ENCODE measurements at places on chromosomes 3 and 15.

DNA sequence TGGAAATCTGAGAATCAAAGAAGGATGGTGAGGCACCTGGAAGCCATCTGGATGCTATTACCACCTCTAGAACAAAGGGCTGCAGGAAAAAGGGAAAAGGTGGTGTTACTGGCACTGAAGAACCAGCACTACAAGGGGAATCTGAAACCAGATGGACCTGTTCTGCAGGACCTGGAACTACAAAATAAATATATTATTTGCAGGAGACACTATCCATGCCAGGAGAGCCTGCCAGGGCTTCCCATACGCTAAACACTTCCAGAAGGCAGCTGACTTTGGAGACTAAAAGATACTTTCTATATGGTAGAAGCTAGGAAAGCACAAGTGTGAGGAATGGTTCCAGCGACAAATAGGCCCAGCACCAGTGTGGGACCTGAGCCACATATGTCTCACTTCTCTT, 83.4 kb upstream of the POU1F1 start:
- no peak for DNase-seq

- no peak for DNase-seq
Observed at GRCh38 chr3:15771444-15771843, 26.3 kb downstream of the ANKRD28 start.

- DNase-seq: no peak
Observed at GRCh38 chr3:159028706-159029105, 226.9 kb downstream of the MFSD1 start.

DNA sequence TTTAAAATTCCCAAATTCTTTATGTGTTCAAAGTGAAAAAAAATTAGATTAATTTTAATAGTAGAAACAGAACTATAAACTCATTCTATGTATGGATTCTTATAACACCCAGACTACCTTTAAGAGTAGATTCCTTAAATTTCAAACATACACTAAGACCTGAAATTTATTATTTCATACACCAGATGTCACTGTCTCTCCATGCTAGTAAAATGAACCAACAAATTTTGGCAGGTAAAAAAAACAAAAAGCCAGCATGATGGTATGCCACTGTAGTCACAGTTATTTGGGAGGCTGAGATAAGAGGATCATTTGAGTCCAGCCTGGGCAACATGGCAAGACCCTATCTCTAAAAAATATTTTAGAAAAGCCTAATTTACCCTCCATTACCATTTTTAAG, 461.3 kb upstream of the NAALADL2 start:
- DNase-seq: no peak

DNA sequence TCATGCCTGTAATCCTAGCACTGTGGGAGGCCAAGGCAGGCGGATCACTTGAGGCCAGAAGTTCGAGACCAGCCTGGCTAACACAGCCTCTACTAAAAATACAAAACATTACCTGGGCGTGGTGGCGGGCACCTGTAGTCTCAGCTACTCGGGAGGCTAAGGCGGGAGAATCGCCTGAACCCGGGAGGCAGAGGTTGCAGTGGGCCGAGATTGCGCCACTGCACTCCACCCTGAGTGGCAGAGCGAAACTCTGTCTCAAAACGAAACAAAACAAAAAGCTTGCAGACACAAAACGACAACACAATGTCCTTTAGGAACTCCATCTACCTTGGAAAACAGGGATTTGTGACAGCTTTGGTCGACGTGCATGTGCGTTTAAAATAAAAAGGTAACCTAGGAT, 716 bp upstream of the KLHL24 start:
- no peak for DNase-seq

DNA sequence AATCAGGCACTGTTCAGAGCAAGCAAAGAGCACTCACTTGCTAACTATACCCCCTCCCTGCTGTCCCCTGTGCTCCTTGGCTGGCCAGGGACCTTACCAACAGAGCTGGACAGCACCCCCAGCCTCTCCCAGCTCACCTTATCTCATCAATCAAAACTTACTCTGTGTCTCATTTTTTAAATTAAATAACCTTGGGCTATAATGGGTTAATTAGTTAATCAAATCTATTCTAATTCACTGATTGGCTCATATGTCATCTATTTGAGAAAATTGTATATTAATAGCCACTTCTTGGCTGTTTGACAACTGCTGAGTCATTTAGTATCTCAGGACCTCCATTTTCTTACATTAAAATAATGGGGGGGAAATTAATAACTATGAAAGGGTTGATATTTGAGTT, 22.9 kb downstream of the IL5RA start:
- DNase-seq: no peak

DNA sequence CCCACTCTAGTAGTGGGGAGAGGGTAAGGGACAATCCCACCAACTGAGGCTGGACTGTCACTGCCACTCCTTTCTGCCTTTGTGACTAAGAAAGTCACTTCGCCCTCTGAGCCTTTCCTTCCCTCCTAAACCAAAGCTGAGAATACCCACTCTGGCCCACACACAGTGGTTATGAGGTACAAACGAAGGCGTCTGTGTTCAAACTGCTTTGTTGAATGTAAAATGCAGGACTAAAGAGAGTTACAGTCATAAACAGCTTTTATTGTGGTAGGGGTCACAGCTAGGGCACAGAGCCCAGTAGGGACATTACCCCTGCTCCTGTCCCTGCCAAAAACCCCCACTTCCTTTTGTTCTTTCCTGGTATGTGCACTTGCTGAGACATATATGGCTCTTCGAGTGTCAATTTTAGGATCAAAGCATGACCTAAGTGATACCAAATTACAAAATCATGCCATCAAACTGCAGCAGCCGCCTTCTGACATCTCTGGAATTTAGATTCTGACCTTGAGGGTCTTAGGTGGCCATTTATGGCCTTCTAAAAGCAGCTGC, 45.1 kb downstream of the CTDSPL start:
- DNase-seq: no peak

GRCh38 chr3:161028555-161029153, 76.5 kb downstream of the B3GALNT1 start:
- no peak for DNase-seq

GRCh38 chr3:116140100-116140689, 305.1 kb downstream of the LSAMP start:
- no peak for DNase-seq

GRCh38 chr3:98754483-98754882, 8.7 kb upstream of the ST3GAL6 start:
- no peak for DNase-seq

DNA sequence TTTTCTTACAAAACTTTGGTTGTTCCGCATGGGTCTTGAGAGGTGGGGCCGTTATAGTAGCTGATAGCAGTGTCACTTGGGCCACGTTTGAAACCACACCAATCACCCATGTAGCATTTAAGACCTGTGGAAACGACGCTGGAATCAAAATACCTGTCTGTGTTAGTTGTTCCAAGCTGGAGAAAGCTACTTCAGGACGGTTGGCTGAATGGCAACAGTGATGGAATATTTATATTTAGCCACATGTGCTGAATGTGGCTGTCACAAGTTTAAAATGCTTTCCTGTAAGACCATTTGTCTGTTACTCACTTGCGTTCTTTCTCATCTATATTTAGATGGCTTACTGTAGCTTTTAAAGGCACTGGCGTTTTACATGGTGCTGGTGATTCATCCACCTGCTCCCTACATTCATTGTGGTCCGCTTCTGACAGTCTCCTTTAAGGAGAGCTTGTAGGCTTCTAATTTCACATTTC, 1.4 kb downstream of the DNAJA4 start:
- DNase-seq: no peak

DNA sequence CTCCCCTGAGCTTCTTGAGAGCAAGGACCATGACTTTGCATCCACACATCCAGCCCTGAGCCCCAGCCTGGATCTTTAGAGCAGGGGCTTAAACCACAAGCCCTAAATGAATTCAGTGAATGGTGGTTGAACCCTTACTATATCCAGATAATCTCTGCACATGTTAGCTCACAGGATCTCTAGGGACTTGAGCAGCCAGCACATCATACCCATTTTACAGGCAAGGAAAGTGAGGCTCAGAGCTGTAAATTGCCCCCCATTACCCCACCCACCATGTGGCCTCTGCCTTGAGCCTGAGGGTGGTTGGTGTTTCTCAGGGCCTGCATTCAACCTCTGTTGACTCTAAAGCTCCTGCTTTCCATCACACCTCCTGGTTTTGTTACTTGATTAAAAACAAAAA, 27.6 kb downstream of the EAF1 start:
- no peak for DNase-seq

GRCh38 chr3:117346901-117347300, 637.3 kb downstream of the TUSC7 start:
- DNase-seq: no peak

DNA sequence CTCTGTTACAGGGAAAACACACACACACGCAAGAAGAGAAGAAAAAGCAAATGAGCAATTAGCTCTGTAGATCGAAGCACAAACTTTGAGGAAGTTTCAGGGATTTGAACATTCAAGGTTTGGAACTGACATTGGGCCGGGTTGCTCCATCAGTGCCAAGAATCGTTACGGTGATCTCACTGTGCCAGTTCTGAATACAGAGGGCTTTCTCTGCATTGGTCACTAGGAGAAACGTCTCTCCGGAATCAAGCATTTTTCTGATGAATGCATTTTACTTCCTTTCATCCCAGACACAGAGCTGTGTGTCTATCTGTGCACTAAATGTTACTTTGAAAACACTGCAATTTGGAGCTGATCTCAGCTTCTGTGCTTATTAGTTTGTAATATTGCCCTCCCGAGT, 11.2 kb downstream of the HRH1 start:
- no peak for DNase-seq

- no peak for DNase-seq
Observed at GRCh38 chr3:191051037-191051436, 148.0 kb upstream of the OSTN start.

- DNase-seq: no peak
Observed at GRCh38 chr3:15299036-15299435, 33.4 kb downstream of the SH3BP5 start.

GRCh38 chr15:82709081-82709420, 624 bp downstream of the AP3B2 start:
- no peak for DNase-seq

- DNase-seq: no peak
Observed at GRCh38 chr3:89533275-89533674, 425.9 kb downstream of the EPHA3 start.

- DNase-seq: no peak
Observed at GRCh38 chr15:35379972-35380371, 166.0 kb downstream of the DPH6 start.
